ENCODE measurements at places on chromosomes 3 and 15.

GRCh38 chr3:15492847-15493360, 28.6 kb downstream of the COLQ start:
- DNase-seq = no peak

DNA sequence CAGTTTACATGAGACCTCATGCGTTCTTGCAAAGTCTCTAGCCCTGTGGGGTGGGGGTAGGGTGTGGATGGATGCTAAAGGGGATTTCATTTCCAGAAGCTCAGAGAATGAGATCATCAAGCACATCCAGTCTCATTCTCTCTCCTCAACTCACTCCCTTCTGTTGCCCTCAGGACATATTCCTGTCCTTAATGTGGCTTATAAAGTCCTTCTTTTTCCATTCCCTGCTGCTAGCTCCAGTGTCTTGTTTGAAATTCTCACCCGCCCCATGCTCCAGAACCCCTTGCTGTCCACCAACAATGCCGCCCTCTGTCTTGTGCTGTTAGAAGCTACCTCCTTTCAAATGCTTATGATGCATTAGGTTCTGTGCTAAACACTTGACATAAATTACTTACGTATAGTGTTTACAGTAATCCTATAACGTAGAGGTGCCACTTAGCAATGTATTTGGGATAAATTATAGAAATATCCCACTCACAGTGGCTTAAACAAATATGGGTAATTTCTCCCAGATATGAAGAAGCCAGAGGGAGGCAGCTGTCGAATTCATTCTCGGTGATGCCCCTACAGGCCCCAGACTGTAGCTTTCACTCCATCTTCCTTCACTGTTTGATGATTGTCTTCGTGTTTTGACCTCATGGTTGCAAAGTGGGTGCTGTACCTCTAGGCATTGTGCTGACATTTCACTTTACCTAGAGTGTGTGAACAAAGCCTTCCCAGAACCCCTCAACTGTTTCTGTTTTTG, 273.1 kb upstream of the TBL1XR1 start:
- no peak for DNase-seq

DNA sequence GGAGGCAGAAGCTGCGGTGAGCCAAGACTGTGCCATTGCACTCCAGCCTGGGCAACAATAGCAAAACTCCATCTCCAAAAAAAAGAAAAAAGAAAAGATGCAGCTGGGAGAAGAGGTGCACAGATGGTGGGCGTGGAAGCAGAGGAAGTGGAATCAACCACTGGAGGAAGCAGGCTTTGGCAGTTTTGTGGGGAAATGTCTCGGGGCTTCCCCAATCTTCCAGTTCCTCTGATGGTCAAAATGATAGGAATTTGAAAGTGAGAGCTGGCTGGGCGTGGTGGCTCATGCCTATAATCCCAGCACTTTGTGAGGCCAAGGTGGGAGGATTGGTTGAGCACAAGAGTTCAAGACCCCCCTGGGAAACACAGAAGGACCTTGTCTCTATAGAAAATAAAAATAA, 48.1 kb upstream of the SMAD3 start:
- no peak for DNase-seq

GRCh38 chr3:52570076-52570475, 33.7 kb downstream of the UQCC5 start:
- no peak for DNase-seq

GRCh38 chr15:47724346-47724745, 7.0 kb downstream of the SEMA6D start:
- DNase-seq = no peak

GRCh38 chr15:88389120-88389519, 78.1 kb downstream of the MRPL46 start:
- DNase-seq = no peak

DNA sequence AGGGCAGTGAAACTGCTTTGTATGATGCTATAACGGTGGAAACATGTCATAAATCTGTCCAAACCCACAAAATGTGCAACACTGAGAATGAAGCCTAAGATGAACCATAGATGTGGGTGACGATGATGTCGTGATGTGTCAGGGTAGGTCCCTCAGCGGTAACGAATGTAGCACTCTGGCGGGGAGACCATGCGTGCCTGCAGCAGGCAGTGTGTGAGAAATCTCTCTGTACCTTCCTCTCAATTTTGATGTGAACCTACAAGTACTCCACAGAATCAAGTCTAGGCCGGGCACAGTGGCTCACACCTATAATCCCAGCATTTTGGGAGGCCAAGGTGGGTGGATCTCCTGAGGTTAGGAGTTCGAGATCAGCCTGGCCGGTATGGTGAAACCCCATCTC, 268.2 kb upstream of the LYSMD4 start:
- no peak for DNase-seq
